AG10803 (cell line): ENCODE measurements at places on chromosomes 16 and 17.

DNA sequence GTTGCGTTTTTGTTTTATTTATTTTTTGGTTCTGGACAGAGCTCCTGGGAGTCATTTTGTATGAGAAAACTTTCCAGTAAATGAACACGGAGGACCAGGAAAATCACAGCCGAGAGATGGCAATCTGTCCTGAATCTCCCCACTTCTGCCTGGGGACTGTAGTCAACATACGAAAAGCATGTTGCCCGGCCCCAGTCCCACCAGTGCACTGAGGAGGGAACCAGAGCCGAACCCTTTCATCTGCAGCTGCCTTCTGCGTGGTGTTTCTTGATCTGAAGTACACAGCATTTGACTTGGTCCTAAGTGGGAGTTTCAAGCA is 18.9 kb downstream of the SNX11 start:
- DNase-seq, result no peak

DNA sequence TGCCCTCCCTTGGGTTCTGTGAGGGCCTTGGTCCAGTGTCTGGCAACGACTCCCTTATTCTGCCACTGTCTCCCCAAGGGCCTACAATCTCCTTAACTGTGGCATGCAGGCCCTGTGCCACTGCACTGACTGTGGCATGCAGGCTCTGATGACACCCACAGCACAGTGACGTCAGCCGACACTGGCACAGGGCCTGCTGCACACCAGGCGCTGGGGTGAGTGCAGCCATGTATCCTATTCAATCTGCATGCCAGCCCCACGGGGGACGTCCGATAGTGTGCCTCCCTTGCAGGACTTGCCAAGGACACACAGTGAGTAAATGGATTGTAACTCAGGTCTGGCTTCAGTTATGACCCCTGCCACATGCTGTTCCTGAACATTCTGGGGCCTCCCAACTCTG is 39.8 kb upstream of the RASD1 start:
- DNase-seq, result peak; percentile 78

- DNase-seq, result no peak
Measured at GRCh38 chr17:45823598-45823997, 21.1 kb upstream of the SPPL2C start.

GRCh38 chr16:69319826-69320739 is 8.9 kb downstream of the VPS4A start:
- DNase-seq, result no peak

- DNase-seq, result no peak
Measured at GRCh38 chr17:28948342-28948741, 3.0 kb downstream of the PHF12 start.

DNA sequence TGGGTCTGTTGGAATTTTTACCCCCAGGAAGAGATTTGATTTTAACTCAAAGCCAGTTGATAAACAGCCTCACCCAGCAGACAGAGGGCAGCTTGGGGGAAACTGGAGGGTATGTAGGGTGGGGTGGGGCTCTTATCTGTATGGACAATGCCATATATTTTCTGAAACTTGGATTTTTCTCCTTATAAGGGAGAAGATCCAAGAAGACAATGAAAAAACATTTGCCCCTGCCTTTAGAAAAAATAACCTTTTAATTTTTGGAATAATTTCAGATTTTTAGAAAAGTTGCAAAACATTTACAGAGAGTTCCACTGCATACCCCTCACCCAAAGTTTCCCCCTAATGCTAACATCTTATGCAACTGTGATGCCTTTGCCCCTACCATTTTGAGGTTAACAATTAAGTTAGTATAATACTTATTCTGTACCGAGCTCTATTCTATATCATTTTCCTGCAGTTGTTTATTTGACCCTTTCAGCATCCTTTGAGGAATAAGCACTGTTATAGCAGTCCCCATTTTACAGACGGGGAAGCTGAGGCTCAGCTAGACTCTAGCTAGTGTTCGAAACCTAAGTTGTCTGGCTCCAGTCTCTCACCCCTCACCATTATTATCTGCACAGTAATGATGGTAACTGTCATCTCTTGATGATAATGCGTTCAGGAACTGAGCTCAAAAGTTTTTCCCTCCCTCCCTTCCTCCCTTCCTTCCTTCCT is 66.4 kb downstream of the PRKCB start:
- no peak for DNase-seq

DNA sequence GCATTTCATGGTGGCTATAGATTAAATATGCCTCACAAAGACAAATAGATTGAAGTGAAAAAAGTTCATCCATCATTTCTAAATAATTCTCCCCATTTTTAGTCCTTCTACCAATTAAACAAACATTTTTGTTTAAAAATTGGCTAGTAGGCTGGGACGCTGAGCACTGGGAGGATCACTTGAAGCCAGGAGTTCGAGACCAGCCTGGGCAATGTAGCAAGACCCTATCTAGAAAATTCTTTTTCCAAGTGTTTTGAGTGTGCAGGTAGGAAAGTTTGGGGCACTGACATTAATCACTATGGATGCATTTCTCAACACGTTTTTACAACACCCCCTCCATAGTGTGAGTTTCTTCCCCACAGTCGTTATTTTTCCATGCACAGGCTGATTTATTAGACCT is 56.7 kb downstream of the MRC2 start:
- no peak for DNase-seq

DNA sequence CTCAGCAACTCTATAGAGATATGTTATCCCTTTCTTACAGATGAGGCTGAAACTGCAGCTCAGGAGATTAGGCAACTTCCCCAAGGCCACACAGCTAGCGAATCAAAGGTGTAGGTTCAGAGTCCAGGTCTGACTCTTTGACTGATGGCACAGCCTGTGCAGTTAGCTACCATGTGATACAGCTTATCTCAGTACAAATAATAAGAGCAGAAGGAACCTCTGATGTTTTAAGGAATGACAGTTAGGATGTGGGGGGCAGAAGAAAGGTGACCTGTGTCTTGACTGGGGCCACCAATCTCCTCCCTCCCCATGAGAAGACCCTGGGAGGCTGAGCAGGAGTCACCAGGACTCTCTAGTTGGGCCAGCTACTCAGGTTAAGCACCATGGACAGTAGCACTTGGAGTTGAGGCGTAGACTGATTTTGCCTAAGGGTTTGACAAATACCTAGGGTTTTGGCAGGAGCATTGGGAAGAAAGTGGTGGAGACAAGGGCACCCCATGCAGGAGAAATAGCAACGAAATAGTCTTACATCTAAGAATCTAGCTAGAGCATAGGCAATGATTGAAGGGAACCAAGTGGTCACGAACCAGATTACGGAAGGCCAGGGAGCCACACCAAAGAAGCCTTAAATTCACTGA is 22.8 kb upstream of the ACSM2B start:
- DNase-seq, result no peak

- no peak for DNase-seq
Measured at GRCh38 chr17:44193326-44194084, 6.2 kb downstream of the ATXN7L3 start.

GRCh38 chr17:59527931-59528330 is 37.5 kb upstream of the DHX40 start:
- no peak for DNase-seq
